ENCODE measurements at places on chromosomes 2 and 18.

GRCh38 chr2:136437461-136437860 lies 319.5 kb upstream of the CXCR4 start:
- no peak for DNase-seq

- DNase-seq = no peak
These were observed 20.5 kb downstream of the SLC3A1 start for GRCh38 chr2:44295633-44296359.

DNA sequence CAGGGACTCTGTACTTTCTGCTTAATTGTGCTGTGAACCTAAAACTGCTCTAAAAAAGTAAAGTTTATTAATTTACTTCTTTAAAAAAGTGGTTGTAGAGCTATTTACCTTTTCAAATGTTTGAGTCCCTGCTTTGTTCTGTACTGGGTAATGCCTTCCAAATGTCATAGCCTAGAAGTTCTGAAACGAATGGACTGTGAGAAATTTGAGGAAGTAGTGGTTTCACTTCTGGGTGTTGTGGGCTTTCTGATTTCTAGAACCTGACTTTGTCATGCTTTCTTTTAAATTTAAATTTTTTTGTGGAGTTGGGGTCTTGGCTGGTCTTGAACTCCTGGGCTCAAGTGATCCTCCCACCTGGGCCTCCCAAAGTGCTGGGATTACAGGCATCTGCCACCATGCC lies 44.6 kb downstream of the SMAD4 start:
- DNase-seq = no peak

GRCh38 chr2:29000956-29001355 lies 19.9 kb downstream of the TOGARAM2 start:
- DNase-seq = no peak
